ENCODE measurements at places on chromosomes 11 and 22.

DNA sequence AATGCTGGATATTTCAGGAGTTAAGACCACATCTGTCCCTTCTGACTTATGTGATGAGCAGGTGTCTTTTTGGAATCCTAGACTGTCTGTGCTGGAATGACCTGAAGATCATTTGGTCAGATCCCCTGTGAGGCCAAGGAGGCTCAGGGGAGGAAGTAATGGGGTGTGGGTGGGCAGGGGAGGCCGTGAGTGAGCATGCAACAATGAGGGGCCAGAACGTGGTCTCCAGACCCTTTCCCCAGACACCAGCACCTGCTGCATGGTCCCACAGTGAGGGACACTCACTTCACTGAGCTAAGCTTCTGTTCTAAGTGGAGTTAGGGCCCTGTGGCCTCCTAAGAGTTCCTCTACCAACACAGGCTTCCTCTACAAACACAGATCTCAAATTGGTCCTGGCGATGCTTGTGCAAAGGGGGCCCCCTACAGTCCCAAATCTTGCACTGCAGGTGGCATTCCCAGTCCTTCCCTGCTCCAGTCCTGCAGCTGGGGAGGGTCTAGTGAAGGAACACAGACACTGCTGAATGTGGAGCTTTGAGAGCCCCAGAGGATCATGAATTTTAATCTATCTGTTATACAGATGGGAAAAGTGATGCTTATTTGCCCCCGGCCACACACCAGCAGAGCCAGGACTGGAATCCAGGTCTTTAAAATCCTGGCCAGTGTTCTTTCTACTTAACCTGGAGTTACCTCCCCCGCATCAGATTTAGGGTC, 7.4 kb downstream of the USP2 start:
- DNase-seq = peak; percentile 60

DNA sequence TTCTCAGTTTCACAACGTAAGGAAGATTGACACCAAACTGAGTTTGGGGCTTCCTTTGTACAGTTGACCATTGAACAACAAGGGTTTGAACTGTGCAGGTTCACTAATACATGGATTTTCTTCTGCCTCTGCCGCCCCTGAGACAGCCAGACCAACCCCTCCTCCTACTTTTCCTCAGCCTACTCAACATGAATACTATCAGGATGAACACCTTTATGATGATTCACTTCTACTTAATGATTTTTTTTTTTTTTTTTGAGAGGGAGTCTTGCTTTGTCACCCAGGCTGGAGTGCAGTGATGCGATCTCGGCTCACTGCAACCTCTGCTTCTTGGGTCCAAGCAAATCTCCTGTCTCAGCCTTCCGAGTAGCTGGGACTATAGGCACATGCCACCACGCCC, 14.6 kb downstream of the RBM4 start:
- no peak for DNase-seq

DNA sequence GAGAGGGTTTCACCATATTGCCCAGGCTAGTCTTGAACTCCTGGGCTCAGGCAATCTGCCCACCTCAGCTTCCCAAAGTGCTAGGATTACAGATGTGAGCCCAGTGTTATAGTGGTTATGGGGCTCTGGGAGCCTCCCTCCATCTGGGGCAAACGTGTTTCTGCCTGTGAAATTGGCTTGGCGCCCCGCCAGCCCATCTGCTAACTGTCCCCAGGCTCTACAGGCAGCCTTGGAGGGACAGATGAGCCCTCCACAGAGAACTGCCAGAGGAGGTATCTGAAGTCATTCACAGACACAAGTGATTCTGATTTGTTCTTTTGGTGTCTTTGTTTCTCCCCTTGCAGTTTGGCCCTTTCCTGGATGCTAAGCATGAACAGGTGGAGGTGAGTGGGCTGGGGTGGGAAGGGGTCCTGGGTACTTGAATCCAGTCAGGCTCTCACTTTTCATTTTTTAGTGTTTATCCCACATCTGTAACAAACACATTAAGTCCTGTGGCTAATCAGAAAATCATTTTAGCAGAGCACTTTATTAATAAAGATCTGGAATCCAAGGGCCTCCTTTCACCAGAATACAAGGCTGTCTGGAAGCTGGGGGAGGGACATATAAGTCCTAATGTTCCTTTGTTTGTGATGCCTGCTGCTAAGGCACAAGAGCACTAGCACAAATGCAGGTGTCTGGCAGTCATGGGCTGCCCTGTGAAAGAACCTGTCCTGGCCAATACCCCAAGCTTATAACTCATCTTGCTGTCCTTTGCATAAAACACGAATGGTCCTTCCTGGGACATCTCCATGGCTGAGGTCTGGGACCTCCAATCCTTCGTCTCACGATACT, 25.7 kb upstream of the CDC42EP2 start:
- DNase-seq = no peak

DNA sequence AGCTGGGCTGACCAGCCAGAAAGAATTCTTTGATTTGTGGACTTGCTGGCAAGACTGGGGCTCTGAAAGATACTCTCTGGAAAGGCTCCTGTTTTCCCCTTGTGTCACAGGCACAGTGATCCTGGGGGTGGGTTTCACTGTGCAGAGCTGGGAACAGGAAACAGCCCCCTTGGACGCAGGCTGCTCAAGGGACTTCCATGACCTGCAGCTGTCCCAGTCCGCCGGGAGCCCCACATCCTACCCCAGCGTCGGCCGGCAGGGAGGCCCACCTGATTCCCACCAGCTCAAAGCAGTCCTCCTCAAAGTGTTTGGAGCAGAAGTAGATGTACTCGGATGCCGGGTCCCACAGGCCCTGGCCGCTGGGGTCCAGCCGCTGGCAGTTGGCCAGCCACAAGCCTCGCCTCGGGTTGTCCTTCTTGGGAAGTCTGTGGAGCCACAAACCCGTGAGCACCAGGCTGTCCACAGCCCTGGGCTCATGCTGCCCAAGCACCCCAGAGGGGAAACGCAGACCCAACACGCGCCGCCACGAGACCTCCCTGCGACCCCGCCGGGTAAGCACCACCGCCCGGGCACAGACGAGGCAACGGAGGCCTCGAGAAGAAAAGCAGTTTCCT, 824 bp downstream of the THAP7 start:
- DNase-seq = no peak

DNA sequence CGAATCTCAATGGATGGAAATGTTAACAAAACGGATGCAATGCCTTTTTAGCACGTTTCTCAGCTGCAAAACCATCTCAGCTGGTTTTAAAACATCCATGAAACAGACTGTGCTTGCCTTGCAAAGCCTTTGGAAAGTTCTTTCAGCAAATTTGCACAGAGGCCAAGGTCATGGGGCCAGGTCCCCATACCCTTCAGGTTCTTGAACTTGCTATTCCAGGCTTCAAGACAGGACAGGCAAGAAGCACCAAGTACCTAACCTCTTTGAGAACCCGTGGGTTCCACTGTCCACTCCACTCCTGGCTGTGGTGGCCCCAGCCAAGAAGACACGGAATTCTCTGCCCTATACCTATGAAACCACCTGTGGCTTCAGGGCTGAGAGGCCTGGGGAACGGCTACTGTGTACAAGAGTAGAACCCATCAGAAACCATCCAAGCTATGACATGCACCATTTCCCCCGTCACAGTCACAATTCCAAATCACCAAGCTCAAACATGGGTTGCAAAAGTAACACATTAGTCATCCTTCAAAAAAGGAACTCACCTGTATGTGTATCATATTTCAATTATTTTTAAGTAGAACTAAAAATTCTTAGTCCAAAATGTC, 17.0 kb downstream of the TNKS1BP1 start:
- no peak for DNase-seq

- no peak for DNase-seq
These were observed 1151.2 kb upstream of the CCDC90B start for GRCh38 chr11:84437071-84437980.

DNA sequence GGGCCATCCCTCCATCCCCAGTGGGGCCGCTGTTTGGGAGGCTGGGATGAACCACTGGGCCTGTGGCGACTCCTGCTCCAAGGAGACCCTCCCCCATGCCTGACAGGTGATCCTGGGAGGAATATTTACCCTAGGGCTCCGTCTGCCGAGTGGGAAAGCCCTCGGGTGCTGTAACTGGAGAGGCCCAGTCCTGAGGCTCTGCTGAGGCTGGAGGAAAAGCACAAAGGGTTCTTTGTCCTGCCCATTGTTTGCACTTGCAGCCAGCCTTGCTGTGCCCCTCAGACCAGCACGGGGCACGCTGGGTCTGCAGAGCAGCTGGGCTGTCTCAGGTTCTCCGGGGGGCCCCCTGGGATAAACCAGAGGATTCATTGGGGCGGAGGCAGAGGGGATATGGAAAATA, 321.1 kb downstream of the MN1 start:
- peak; percentile 13 for DNase-seq
